ENCODE measurements at places on chromosomes 4 and X.

DNA sequence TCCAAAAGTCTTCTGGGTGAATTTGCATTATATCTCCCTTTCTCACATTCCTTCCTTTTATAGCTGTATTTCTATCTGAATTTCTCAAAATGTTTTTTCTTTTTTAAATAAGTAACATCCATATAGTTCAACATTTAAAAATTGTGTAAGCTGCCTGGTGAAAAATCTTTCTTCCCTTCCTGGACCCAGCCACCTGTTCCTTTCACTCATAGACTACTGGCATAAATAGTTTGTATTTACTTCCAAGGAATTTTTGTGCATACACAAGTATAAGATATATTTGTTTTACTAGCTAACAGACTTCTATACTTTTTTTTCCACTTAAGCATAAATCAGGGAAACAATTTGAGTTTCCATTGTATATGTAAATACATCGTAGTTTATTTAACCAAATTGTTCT lies 35.7 kb downstream of the PACRGL start:
- no peak for DNase-seq

GRCh38 chr4:184896868-184897715 lies 71.3 kb upstream of the ACSL1 start:
- no peak for DNase-seq

DNA sequence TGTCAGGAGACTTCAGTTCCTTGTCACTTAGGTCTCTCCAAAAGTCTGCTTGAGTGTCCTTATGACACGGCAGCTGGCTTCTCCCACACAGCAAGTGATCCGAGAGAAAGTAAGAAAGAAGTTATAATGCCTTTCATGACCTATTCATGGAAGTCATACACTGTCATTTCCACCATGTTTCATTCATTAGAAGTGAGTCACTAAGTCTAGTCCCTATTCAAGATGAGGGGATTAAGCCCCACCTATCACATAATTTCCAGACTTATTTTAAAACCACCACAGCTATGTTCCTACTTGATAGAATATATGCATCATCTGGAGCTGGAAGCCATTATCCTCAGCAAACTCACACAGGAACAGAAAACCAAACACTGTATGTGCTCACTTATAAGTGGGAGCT lies 25.2 kb upstream of the COL25A1 start:
- no peak for DNase-seq

DNA sequence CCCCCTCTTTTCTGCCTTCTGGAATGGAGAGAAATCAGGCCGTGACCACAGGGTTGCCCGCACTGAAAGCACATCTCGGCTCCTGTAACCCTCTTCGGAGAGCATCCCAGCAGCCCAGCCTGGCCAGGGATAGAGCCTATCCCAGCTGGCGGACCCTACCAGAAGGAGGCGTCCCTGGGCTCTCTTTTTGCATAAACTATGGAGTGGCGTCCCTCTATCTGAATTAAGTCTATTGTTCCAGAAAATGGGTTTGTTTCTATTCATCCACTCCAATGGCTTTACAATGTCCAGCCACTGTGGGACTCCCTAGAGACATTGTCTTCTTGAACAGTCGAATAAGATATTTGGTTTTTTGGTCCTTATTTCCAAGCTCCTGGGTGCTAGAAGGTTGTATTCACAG lies 689 bp upstream of the NHSL2 start:
- no peak for DNase-seq

DNA sequence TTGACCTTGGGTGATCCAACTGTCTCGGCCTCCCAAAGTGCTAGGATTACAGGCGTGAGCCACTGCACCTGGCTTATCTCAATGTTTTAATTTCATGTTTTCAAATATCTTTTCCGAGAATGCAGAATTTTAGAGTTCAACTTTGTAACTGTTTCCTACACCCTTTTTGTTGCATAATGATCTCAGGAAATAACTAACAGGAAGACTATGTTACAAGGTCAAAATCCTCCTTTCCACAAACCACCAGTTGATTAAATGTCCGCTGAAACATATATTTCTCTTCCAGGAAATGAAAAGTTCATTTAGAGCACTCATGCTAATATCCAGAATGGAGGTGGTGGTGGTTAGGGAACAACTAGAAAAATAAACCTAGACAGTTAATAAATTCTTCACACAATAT lies 377.8 kb downstream of the PPP4R3C start:
- no peak for DNase-seq

DNA sequence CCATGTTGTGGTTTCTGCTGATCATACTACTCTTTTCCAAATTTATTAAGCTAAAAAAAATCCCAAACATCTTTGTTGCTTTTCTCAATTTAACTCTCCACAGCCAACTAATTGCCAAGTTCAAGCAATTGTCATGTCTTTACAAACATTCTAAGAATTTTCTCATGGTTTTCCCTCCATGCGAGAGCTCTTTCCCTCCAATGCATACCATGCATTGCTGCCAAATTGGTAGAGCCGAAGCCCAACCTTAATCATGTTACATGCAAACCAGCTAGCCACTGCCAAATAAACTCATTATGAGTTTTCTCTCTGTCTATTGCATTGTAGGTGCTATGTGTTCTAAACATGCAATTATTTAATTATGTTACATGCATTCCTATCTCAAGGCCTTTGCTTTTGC lies 123.9 kb downstream of the GC start:
- DNase-seq, result no peak

DNA sequence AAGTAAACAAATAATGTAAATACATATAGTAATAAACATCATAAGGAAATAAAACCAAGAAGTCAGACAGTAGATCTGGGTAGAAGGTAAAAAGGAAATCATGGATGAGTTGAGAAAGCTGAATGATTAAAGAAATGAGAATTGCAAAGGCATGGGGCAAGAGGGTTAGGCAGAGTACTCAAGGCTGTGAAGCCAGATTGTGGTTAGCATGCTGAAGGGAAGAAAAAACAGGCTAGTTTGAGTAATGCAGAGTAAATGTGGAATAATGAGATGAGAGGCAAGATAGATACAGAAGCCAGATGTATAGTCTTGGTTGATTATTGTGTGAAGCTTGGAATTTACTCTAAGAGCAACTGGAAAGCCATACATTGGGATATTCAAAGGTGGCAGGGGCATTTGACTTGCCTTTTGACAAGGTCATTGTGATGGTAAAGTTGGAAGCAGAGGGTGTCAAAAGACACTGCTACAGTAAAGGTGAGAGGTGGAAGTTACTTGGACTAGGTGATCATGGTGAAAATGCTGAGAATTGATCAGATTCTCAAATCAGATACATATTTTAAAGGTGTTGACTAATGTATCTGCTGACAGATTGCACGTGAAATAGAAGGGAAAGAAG lies 307.0 kb downstream of the FSTL5 start:
- no peak for DNase-seq

DNA sequence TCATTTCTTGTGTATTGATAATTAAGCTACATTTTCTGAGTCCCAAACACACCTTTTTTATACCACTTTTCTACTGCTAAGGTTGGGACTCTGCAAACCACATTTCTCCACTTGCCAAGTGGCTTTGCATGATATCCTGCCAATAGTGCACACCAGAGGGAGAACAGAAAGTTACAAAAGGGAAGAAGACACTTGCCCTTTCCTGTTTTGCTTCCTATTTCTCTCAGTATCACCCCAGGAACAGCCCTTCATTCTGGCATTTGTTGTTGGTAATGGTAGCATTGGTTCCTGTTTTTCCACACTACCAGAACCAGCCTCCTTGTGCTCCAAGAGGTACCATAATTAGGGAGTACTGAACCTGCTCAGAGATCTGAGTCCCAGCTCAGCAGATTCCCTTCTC lies 87.1 kb downstream of the HDX start:
- DNase-seq, result no peak

- no peak for DNase-seq
Observed at GRCh38 chr4:159328766-159329165, 225.9 kb downstream of the RAPGEF2 start.

- peak; percentile 40 for DNase-seq
Observed at GRCh38 chr4:107736924-107737448, 17.0 kb upstream of the PAPSS1 start.

DNA sequence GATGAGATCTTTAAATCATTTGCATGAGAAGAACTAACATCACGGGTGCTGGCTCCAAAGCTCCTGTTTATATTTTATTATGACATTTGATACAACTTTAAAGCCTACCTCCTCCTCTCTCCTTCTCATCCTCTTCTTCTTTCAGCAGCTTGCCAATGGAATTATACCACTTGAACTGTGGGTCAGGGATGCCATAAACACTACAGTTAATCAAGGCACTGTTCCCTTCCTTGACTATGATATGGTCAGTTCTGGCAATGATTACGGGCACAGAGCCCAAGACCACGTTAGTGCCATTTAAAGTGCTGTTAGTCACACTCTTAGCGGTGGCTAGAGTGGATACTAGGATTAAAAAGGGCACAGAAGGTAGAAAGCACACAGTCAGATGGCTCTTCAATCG lies 20.7 kb downstream of the MFAP3L start:
- no peak for DNase-seq

DNA sequence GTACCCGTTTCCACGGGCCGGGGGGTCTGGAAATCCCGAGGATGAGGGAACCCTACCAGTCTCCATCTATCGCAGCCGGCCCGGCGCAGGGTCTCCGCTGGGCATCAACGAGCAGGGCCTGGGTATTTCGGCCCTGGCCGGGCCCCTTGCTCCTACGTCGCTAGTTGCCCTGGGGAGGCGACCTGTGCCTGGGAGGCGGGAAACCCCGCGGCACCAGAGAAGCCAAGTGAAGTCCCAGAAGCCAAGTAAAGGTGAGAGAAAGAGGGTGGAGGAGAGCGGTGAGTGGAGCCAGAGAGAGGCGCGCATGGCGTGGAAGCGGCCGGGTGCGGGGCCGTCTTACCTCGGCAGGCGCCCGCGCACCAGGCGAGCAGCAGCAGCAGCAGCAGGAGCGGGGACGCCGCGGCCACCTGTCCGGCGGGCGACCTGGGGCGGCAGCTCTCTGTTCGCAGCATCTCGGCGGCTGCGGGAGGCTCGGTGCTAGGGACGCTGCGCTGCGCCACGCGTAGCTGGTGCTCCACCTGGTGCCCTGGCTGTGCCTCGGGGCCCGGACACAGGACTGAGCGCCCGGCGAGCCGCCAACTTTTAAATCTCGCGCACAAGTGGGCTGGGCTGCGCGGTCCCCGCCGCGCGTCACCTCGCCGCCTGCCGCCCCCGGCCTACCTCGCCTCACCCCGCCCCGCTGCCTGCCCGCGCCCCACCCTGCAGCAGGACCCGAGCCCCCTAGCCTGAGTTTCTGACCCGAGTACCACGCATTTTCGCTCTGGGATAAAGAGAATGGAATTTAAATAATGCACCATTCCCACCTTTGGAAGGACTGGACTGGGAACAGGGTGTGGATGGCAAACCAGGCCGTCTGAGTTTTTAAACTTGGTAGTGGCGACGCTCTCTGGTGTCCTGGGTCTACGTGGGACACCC lies at the start of gene NMU:
TSS of gene NMU (minus strand) at position 558 of the 915 bp plus-strand sequence. CDS start at position 452, 106 bp downstream.
- peak; percentile 61 for DNase-seq

- no peak for DNase-seq
Observed at GRCh38 chr4:15240764-15241163, 187.1 kb upstream of the C1QTNF7 start.

GRCh38 chr4:139875411-139875825 lies 209.8 kb downstream of the MGST2 start:
- DNase-seq, result no peak

GRCh38 chr4:41963105-41963504 lies 18.5 kb upstream of the DCAF4L1 start:
- DNase-seq, result no peak

- no peak for DNase-seq
Observed at GRCh38 chrX:112163906-112164305, 81.3 kb upstream of the TRPC5 start.

DNA sequence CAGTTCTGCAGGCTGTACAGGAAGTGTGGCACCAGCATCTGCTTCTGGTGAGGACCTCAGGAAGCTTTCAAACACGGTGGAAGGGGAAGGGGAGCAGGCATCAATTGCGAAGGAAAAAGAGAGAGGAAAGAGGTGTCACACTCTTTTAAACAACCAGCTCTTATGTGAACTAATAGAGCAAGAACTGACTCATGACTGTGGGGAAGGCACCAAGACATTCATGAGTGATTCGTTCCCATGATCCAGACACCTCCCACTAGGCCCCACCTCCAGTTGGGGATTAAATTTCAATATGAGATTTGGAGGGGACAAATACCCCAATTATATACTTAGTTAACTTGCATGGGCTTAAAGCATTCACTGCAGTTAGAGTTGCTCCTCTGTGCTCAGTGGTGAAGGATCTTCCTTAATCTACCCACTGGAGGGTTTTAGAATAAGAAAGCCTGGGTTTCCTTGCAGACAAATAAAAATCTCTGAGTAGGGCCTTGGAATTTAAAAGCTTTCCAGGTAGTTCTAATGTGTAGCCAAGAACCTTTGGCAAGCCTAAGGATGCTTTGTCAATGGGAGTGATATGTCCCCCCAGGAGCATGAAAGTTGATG lies 60.0 kb downstream of the SYNPO2 start:
- no peak for DNase-seq

- DNase-seq, result no peak
Observed at GRCh38 chrX:106906361-106906760, 3.2 kb upstream of the RIPPLY1 start.

DNA sequence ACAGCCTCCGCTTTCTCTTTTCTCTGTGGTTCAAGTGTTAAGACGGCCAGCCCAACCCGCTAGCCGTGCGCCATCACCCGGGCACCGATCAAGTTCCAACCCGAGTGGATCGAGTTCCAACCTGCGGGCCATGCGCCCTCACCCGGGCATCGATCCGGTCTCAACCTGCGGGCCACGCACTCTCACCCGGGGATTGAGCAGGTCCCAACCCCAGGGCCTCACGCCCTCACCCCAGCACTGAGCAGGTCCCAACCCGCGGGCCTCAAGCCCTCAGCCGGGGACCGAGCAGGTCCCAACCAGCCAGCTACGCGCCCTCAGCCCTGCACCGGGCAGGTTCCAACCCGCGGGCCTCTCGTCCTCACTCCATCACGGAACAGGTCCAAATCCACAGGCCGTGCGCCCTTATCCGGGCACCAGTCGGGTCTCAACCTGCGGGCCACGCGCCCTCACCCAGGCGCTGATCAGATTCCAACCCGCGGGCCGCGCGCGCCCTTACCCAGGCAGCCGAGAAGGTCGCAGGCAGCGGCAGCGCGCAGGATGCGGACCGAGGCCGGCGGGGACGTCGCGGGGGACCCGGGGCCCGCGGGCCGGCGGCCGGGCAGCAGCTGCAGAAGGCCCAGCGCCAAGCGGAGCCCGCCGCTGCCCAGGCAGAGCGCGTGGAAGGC lies 443 bp downstream of the GPR143 start:
- DNase-seq, result no peak

- no peak for DNase-seq
Observed at GRCh38 chr4:159242427-159242826, 139.5 kb downstream of the RAPGEF2 start.

- DNase-seq, result no peak
Observed at GRCh38 chrX:149760965-149761364, 12.9 kb upstream of the HSFX1 start.

Data from activated CD4-positive, alpha-beta memory T cell treated with anti-CD3 and anti-CD28 coated beads for 36 hours (primary cell).